ENCODE measurements at places on chromosomes 4 and X.

DNA sequence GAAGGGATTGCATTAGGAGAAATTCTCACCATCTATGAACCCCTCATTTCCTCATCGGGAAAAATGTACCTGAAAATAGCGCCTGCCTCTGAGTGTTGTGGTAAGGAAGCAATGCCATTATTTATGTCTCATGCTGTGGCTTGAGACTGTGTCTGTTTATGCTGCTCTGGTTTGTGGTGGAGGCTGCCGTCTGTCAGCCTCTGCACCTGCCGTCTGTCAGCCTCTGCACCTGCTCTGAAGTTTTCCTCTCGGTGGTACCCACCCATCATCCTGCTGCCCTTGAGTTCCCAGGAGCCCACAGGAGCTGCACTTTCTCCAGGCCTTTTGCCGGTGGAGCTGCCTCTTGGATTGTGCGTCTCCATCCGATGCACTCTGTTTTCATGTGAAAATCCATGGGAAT is 68.5 kb upstream of the PPP2R3B start:
- no peak for DNase-seq

- no peak for DNase-seq
Measured at GRCh38 chrX:129802863-129803262, 23.1 kb downstream of the SASH3 start.

GRCh38 chrX:47697181-47697580 is 38.2 kb upstream of the UXT start:
- DNase-seq = no peak

DNA sequence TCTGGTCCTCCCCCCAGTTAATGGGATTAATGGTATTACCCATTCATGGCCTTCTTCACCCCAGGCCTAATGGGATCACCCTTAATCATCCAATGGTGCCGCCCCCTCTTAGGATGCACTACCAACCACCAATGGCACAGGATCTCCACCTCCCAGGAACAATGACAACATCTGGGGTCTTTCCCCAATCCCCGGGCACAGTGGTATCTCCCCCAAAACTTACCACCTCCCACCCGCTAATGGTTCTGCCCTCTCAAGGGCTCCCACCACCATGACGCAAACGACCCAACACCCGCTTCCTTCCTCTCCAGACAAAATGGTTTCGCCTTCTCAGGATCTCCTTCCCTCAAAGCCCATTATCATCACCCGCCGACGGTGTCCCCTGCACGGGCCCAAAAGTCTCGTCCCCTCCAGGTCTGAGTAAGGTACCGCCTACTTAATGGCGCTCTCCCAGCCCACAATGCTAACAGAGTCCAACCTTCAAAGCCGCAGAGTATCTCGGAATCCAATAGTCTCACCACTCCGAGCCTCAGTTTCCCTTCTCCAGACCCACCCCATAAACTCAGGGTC is 458 bp downstream of the GRIPAP1 start:
- DNase-seq = peak; percentile 11

DNA sequence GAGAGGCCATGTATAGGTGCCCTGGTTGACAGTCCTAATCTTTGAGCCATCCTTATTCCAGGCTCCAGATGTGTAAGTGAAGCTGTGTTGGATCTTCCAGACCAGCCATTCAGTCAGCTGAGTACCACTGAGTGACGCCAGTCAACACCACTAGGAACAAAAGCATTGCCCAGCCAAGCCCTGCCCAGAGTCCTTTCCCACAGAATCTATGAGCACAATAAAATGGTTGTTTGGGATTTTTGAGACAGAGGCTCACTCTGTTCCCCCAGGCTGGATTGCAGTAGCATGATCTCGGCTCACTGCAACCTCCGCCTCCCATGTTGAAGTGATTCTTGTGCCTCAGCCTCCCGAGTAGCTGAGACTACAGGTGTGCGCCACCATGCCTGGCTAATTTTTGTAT is 262.5 kb downstream of the BCOR start:
- DNase-seq = no peak

Measured in nephron progenitor cell (in vitro differentiated cells).